ENCODE measurements at places on chromosomes 3 and 15. TPM values are rescaled to one million over a fixed set of nuclear protein-coding genes. Genes with fewer than 3 reads are reported as not detected.

GRCh38 chr3:182912474-182912873 lies 67.9 kb downstream of the DCUN1D1 start:
- no peaks in the 10 kb centered on the region for H3K4me1 ChIP-seq
- no peak overlapping the region for H3K4me3 ChIP-seq
- DNase-seq, result no peak
- no peaks in the 10 kb centered on the region for H3K27me3 ChIP-seq

GRCh38 chr3:124291008-124291407 lies 299.1 kb upstream of the ROPN1 start:
- no peaks in the 10 kb centered on the region for H3K36me3 ChIP-seq
- H3K4me3 ChIP-seq, result no peak overlapping the region
- H3K4me1 ChIP-seq, result no peaks in the 10 kb centered on the region
- DNase-seq, result peak; percentile 79

GRCh38 chr3:150409125-150409511 lies 1.0 kb downstream of the TSC22D2 start:
- H3K27ac ChIP-seq, result peak overlapping the region; percentile 93
- peaks cover 34% of the 10 kb centered on the region for H3K4me1 ChIP-seq
- DNase-seq, result no peak
- H3K4me3 ChIP-seq, result peak overlapping the region; percentile 77

- H3K27me3 ChIP-seq, result no peaks in the 10 kb centered on the region
- peak overlapping the region; percentile 14 for H3K27ac ChIP-seq
- no peak overlapping the region for H3K4me3 ChIP-seq
- DNase-seq, result peak; percentile 5
These were observed 23.4 kb downstream of the SLC9A9 start for GRCh38 chr3:143824735-143825385.

- peak; percentile 68 for DNase-seq
- H3K27me3 ChIP-seq, result no peaks in the 10 kb centered on the region
- peaks cover 14% of the 10 kb centered on the region for H3K4me1 ChIP-seq
- no peak overlapping the region for H3K4me3 ChIP-seq
- H3K27ac ChIP-seq, result no peak overlapping the region
These were observed 37.4 kb upstream of the SNRK start for GRCh38 chr3:43248973-43249372.

- DNase-seq, result no peak
- H3K4me3 ChIP-seq, result no peak overlapping the region
- no peaks in the 10 kb centered on the region for H3K36me3 ChIP-seq
These were observed 58.7 kb upstream of the TIPARP start for GRCh38 chr3:156615592-156616173.

DNA sequence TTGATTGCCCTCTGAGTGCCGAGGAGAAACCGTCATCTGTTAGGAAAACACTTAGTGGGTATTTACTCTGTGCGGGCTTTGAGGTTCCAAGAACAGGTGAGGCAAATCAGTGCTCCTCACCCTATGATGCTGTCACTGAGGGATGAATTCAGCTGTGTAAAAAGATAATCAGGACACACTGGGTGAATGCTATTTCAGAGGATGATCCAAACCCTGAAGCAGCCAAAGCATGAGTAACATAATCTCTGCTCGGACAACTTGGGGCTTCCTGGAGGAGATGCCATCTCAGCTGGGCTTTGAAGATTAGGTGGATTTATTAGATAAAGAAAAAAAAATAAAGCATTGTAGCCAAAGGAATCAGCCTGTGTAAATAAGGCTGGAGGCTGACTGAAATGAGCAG lies 10.5 kb upstream of the GADL1 start:
- H3K36me3 ChIP-seq, result no peaks in the 10 kb centered on the region
- no peak overlapping the region for H3K27ac ChIP-seq
- DNase-seq, result no peak
- peaks cover 6% of the 10 kb centered on the region for H3K4me1 ChIP-seq
- no peak overlapping the region for H3K4me3 ChIP-seq

- no peaks in the 10 kb centered on the region for H3K27me3 ChIP-seq
- DNase-seq, result no peak
- peaks cover 5% of the 10 kb centered on the region for H3K4me1 ChIP-seq
- H3K36me3 ChIP-seq, result no peaks in the 10 kb centered on the region
- no peak overlapping the region for H3K27ac ChIP-seq
These were observed 254.7 kb downstream of the NR1D2 start for GRCh38 chr3:24199775-24200247.

DNA sequence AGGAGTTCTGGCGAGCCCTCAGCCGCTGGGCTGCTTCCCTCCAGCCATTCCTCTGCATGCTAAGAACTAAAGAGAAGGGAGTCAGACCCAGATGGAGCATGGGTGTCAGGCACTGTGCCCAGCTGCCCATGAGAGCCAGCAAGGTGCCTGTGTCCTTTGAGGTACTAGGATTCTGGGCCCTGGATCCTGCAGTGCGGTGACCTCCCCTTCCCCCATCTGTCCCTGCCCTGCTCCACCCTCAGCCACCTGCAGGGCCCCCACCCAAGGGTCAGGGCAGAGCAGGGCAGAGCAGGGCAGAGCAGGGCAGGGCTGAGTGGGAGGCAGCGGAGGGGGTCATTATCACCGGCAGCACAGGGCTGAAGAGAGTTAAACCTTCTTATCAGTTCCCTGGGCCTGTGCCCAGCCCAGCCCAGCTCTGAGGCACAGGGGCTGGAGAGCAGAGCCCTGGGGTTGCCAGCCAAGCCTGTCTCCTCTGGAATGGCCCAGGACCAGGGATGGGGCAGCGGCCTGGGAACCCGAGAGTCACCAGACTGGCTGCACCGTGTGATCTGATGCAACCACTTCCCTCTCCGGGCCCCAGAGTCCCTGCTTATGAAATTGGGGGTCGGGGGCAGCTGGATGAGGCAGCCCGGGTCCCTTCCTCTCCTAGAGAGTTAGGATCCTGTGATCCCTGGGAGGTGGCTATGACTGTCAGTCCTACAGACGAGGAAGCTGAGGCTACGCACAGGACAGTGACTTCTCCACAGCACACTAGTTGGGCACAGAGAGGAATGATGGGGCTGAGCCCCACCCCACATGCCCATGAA lies 17.3 kb downstream of the ZDHHC19 start:
- no peaks in the 10 kb centered on the region for H3K36me3 ChIP-seq
- no peak overlapping the region for H3K4me3 ChIP-seq
- H3K4me1 ChIP-seq, result no peaks in the 10 kb centered on the region
- no peak for DNase-seq

- H3K4me1 ChIP-seq, result no peaks in the 10 kb centered on the region
- DNase-seq, result no peak
- no peak overlapping the region for H3K27ac ChIP-seq
- no peak overlapping the region for H3K4me3 ChIP-seq
These were observed 68.9 kb upstream of the MNS1 start for GRCh38 chr15:56533731-56534403.

MGLL gene
- 73.9 TPM for total RNA-seq

ST8SIA2 gene
- 0.57 TPM for total RNA-seq

IQSEC1 gene
- 56.1 TPM for total RNA-seq

All from esophagus muscularis mucosa (tissue), 4 donors.